T-helper 9 cell (primary cell): ENCODE measurements at places on chromosomes 1 and 21.

DNA sequence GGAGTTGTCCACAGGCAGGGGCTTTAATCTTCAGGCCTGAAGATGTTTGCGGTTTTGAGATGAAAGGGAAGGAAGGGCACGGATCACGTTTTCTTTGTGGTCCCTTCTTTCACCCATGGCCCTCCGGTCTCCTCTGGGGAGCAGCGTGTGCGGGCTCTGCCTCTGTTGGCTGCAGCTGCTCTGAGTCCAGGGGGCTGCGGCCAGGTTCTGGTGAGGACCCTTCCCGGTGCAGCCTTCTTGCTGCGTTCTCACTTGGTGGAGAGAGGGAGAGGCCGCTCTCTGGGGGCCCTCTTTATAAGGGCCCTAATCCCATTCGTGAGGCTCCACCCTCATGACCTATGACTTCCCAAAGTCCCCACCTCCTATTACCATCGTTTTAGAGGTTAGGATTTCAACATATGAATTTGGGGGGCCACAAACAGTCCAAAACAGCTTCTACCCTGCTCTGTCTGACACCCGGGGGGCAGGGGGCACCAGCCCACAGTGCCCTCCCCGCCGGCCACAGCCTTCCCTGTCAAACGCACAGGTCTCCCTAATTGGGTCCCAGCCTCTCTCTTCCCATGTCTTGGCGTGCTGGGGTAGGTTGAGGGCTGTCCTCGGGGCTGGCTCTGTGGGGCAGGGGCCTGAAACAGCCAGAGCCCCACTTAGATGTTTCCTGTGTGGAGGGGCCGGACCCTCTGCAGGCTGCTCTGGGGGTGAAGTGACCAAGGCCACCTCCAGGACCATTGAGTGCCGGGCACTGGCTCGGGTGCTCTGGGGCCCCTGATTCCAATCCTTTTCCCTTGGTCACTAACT is 100.1 kb upstream of the C1orf174 start:
- DNase-seq = no peak

DNA sequence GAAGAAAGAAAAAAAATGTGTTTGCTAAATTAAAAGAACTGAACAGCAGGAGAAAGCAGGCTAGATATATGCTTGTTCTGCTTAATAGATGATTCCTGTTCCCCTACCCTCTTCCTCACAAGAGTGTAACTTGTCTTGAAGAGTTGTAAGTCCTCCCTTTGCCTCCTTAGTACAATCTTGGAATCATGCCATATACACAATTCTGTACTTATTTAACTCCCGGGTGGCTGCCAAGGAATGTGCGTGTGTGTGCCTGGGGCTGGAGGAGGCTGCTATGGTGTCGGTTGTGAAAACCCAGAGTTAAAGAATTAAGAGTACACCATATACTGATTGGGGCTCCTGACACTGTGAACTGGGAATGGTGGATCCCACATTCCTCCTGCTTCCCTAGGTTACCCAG is 194.2 kb downstream of the SIPA1L2 start:
- DNase-seq = no peak

GRCh38 chr1:231808990-231809389 is 182.4 kb downstream of the DISC1 start:
- no peak for DNase-seq

GRCh38 chr1:43636006-43636641 is 13.8 kb upstream of the KDM4A start:
- no peak for DNase-seq

- DNase-seq = no peak
Observed at GRCh38 chr1:223007935-223008334, 135.1 kb downstream of the TLR5 start.

DNA sequence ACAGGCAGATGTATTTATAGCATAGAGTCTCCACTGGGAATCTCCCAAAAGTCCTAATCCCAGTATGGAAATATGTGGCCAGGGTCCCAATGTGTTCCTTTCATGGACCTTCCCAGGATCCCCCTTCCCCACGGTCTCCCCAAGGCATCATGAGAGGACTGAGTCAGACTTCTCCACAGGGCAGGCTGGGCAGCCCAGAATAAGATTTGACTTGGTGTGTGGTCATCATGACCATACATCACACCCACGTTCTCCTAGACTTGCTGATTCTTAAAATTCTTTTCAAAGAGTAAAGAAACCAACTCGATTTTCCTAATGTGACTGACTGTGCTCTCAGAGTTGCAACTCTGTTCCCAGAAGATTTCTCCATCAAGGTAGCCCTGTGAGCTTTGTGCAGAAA is 93.9 kb upstream of the CD34 start:
- no peak for DNase-seq

- DNase-seq = no peak
Observed at GRCh38 chr1:212401838-212402582, 12.7 kb downstream of the PACC1 start.
